ENCODE measurements at places on chromosomes 1 and 21.
A peak's percentile ranks its signal among the peaks of the same experiment; 100 is the strongest.

- DNase-seq = no peak
Measured at GRCh38 chr1:88058205-88058604, 625.9 kb upstream of the PKN2 start.

DNA sequence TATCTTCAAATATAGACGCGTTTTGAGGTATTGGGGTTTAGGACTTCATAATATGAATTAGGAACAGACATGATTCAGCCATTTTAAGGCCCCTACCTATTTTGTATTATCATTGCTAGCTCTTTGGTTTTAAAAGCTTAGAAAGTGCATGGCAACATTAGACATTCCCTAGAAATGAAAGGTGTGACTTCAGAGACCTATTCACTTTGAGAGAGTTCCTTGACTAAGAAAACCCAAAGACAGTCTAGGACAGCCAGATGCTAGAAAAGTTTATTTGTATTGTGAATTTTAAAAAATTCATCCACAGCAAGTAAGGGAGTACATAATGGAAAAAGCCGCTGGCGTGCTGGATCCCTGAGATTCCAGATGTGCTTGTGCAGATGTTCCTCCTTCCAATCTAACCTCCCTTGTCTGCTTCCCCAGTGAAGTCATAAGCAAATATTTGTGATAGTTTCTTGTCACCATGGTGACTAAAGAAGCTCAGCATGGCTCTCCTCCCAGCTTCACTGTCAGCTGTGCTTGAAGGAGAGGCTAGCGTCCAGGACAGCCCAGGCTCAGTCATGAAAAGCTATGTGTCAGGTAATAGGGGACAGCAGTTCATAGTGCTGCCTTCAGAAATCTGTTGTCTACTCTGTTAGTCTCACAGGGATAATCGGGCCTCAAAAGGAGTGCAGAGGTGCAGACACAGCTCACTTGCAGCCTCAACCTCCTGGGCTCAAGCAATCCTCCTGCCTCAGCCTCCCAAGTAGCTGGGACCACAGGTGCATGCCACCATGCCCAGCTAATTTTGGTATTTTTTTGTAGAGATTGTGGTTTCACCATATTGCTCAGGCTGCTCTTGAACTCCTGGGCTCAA, 34.8 kb downstream of the KPNA6 start:
- DNase-seq = no peak

DNA sequence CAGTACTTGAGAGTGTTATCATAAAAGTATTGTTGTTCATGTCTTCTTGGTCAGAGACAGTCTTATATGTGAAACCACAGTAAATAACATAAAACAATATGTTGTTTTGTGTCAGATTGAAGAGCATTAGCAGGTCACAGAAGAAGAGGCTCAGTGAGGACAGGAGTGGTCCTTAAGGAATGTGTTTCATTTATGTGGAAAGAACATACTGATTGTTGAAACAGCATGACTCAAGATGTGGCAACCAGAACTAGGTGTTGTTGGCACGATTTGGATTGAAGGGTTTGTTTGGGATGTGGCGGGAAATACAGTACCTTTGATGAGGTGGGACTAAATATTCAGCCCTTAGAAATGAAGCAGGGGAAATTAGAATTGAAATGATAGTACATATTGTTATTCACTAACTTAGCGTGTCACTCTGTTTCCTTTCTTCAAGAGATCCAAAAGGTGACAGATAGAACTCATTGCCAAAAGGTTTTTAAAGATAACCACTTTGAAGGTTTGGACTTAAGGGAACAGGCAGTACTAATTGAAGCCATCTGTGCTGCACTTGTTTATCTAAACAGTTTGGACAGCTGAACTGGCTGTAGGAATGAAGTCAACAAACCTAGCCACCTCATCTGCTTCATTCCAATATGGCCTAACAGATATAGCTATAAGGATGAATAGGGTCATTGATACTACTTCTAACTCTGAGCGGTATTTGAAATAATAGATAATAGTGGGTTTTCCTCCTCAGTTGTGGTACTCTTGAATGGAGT, 14.4 kb downstream of the RALGPS2 start:
- peak; percentile 51 for DNase-seq

GRCh38 chr1:218686761-218687160, 341.6 kb downstream of the TGFB2 start:
- no peak for DNase-seq

- no peak for DNase-seq
Measured at GRCh38 chr1:16164213-16165072, 8.6 kb upstream of the EPHA2 start.

GRCh38 chr1:101394041-101394440, 157.2 kb downstream of the S1PR1 start:
- no peak for DNase-seq

- DNase-seq = no peak
Measured at GRCh38 chr21:32519945-32520874, 65.1 kb downstream of the TCP10L start.

- DNase-seq = no peak
Measured at GRCh38 chr1:235468970-235469369, 35.3 kb downstream of the B3GALNT2 start.

- no peak for DNase-seq
Measured at GRCh38 chr1:100721526-100722207, 2.1 kb downstream of the VCAM1 start.

DNA sequence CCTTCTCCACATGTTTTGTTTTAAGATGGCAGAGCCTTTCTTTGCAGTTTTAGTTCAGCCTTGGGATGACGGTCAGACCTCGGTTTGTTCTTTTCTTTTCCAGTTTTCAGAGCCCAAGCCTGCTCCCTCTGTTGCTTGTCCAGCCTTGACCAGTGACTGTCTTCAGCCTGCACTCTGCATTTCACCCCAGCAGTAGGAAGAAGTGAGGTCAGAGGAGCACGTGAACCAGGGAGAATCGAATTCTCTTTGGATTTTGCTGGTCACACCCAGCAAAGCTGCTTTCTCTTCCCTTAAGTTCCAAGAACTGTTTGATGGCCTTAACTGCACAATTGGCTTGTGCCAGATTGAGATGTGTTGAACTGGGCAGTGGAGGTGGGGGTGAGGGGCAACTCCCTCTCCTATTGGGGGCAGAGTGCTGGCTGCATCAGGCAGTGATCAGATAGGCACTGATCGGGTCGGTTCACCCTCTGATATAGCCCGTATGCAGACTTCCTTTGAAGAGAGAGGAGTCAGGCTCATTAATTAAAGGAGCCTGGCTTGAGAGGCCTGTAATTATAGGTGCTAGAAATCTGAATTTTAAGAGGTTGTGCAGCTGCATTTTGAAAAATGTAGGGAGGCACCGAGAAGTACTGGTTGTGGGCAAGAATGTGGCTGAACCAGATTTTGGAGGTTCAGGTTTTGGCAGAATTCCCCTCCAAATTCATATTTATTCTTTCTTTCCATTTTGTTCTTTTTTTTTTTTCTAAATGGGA, 42.4 kb downstream of the PEX14 start:
- peak; percentile 44 for DNase-seq

GRCh38 chr1:115877511-115877910, 36.6 kb upstream of the NHLH2 start:
- no peak for DNase-seq

DNA sequence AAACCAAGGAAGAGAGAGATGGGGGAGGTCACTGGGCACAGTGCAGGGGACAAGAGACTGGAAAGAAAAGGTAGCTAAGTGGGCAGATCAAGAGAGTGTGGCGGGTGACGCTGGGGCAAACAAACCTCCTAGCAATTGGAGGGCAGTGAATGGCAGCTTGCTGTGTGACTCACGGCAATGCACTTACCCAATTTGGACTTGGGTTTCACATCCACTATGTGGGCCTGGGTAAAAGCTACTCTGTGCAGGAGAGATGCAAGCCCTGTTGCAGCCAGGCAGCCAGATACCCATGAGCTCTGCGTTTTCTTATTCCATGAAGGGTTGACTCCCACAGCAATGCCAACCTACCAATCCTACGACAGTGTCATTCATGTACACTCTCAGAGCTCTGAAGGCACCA, 9.5 kb downstream of the PLXNA2 start:
- DNase-seq = no peak

- DNase-seq = no peak
Measured at GRCh38 chr1:15799004-15799867, 8.2 kb downstream of the UQCRHL start.

GRCh38 chr1:22104865-22105437, 37.9 kb downstream of the WNT4 start:
- DNase-seq = no peak

DNA sequence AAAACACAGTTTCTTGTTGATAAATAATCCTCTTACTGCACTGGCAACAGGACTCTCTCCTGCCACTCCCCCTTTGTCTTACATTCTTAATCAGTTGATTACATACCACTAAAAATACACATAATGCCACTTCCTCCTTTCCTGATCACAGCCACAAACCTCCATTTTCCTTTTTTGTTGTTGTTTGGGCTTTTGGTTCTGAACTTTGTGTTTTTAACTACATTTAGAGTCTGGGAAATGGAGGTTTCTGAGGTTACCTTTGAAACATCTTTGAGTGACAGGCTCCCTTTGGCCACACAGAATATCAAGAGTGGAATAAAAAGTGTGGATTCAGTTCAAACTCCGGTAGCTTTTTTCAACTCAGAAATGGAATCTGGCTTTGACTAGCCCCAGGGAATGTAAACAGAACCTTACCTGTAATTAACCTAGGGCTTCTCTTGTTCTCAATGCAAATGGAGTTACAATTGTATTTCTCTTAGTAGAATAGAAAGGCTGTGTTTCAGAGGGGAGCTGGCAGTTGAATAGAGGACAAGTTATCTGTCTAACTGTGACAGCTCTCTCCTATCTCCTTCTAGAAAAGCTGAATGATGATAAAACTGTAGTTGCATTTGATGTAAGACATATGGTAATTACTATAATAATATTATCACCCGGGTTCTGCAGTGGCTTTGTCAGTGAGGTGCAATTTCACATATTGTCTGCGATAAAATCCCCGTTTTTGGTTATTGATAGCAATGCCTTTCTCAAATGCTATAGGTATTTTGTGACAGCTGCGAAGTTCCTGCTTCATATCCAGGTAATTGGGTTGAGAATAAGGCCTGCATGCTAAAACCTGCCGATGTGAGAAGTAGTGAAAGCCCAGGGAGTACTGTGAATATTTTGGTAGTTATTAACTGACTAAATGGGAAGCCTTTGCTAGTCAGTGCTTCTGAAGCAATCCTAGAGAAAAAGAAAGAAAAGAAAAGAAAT, 66.9 kb downstream of the ST6GALNAC5 start:
- DNase-seq = peak; percentile 1

DNA sequence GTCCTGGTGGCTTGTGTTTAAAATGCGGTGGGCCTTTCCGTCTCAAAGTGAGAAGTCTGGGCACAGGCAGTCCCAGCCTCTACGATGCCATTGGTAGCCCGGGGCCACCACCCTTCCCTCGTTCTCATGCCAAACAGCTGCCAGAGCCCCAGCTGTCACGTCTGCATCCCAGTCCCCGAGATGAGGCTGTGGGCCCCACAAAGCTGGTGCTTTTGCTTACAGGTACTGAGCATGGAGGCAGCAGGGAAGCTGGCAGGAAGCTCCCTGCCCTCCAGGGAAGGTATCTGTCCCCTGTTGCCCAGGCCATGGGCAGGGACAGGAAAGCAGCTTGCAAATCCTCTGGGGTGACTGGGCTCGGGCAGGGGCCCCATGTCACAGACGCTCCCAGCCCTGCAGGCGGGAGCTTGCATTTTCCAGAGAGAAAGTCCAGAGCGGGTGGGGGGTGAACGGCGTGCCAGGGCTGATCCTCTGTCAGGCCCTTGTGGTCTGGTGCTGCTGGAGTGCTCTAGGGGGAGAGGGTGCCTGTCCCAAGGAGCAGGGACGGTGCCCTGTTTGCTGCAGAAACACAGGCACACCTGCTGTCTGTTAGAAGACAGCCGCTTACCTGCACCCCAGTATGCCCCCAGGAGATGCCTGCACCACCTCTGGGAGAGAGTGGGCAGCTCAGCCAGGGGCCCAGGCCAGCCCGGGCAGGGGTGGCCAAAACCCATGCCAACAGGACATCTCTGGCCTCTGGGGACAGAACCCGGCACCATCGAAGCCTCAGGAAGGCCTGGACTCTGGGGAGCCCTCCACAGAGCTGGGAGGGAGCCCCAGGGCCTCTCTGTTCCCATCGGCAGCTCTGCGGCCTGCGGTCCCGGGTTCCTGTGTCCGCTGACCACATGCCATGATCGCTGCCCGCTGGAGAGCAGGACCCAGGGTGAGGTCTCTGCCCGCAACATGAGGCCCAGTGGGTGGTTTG, 45.9 kb downstream of the SLX9 start:
- no peak for DNase-seq

- peak; percentile 35 for DNase-seq
Measured at GRCh38 chr1:92016720-92017316, 13.0 kb upstream of the EPHX4 start.

DNA sequence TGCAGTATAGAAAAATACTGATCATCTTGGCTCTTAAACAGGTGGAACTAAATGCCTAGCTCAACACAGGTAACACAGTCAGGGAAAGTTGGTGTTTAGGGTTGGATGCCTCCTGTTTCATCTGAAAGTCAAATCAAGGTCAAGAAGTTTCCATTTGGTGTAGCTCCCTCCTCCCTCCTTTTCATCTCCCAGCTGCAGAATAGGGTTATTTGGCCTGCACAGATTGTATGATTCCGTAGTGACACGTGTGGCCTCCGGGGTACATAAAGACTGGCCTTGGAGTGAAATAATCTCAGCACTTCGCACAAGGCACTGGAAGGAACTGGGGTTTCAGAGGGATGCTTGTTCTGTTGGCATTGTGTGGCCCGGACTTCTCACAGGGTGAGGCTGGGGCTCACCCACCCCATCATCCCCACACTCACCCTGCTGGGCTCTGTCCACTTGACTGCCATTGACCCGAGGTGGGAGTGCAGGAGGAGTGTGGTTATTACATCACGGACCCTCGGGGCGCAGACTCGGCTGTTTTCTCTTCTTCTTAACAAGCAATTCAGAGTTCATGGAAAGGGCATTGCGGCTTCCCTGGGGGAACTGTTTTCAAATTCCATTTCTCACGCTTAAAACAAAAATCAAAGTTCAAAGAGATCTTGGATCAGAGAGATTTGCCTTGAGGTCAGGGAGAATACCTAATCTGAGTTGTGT, 18.4 kb downstream of the IGSF5 start:
- no peak for DNase-seq

GRCh38 chr1:205541161-205541886, 36.9 kb downstream of the CDK18 start:
- no peak for DNase-seq

GRCh38 chr1:207444514-207445217, 9.5 kb upstream of the CR2 start:
- DNase-seq = no peak

DNA sequence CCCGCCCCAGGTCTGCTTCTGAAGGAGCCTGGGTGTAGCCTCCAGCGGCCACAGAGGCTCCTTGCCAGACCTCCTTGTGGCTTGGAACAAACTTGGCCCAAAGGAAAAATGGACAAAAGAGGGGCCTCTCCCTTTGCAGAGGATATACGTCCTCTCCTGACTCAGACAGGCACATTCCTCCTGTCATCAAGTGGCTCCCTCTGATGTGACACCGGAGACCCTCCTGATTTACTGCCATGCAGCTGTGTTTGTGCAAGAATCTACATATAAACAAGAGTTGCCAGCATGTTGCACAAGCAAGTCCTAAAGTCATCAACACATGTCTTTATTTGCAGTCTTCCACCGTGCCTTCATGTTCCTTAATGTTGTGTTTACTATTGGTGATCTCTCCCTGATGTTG, 54.1 kb upstream of the F3 start:
- DNase-seq = no peak

- DNase-seq = no peak
Measured at GRCh38 chr1:180786624-180787023, 126.1 kb upstream of the KIAA1614 start.

GRCh38 chr1:116356673-116357072, 16.4 kb upstream of the ATP1A1 start:
- no peak for DNase-seq

GRCh38 chr1:39849203-39849602, 34.1 kb downstream of the TRIT1 start:
- no peak for DNase-seq
